Diencephalon (tissue), 1 donor: ENCODE measurements at places on chromosomes 3 and 15. TPM values are rescaled to one million over a fixed set of nuclear protein-coding genes. Genes with fewer than 3 reads are reported as not detected.

Gene FAIM
- total RNA-seq: 27.7 TPM

Gene CHDH
- 3.9 TPM for total RNA-seq

Gene SENP7
- 75.0 TPM for total RNA-seq

Gene CYP1A2
- not detected for total RNA-seq

Gene ZBTB11
- total RNA-seq: 43.1 TPM

Gene GP9
- total RNA-seq: not detected

Gene PPP1R14D
- total RNA-seq: not detected

Gene MME
- total RNA-seq: 9.7 TPM

Gene UROC1
- not detected for total RNA-seq

Gene ISLR
- 14.5 TPM for total RNA-seq

Gene FBN1
- 23.1 TPM for total RNA-seq

Gene SSUH2
- total RNA-seq: 0.69 TPM

Gene ZNF774
- total RNA-seq: 8.3 TPM

Gene SRGAP3
- 106 TPM for total RNA-seq

Gene AADACL2
- not detected for total RNA-seq

Gene ACAN
- 3.0 TPM for total RNA-seq

Gene CCRL2
- 1.4 TPM for total RNA-seq

Gene PRRT3
- total RNA-seq: 9.9 TPM

Gene CD200R1
- 0.69 TPM for total RNA-seq

Gene DRD3
- 2.8 TPM for total RNA-seq

Gene ERC2
- total RNA-seq: 126 TPM

Gene HHATL
- total RNA-seq: 0.23 TPM

Gene AHSG
- total RNA-seq: 0.23 TPM

Gene ARPP21
- 310 TPM for total RNA-seq

Gene ASB7
- total RNA-seq: 18.0 TPM

Gene LEO1
- total RNA-seq: 39.0 TPM

Gene ITIH1
- not detected for total RNA-seq

Gene PIK3CA
- 57.2 TPM for total RNA-seq

Gene ROPN1B
- total RNA-seq: 3.2 TPM

Gene MAP1A
- 97.6 TPM for total RNA-seq

Gene NANOGP8
- total RNA-seq: 0.69 TPM

Gene SCAP
- 71.7 TPM for total RNA-seq

Gene CASR
- 0.69 TPM for total RNA-seq

Gene SCAANT1
- total RNA-seq: not detected

Gene GOLGA8H
- total RNA-seq: 2.1 TPM

Gene SNX33
- total RNA-seq: 2.5 TPM

Gene GPR156
- 1.4 TPM for total RNA-seq

Gene C2CD4A
- total RNA-seq: under 0.01 TPM

Gene GPR149
- 22.1 TPM for total RNA-seq

Gene EXOG
- 22.1 TPM for total RNA-seq

Gene WHAMM
- total RNA-seq: 4.8 TPM

Gene P3H2
- total RNA-seq: 2.3 TPM
